ENCODE measurements at places on chromosomes 7 and 10.

DNA sequence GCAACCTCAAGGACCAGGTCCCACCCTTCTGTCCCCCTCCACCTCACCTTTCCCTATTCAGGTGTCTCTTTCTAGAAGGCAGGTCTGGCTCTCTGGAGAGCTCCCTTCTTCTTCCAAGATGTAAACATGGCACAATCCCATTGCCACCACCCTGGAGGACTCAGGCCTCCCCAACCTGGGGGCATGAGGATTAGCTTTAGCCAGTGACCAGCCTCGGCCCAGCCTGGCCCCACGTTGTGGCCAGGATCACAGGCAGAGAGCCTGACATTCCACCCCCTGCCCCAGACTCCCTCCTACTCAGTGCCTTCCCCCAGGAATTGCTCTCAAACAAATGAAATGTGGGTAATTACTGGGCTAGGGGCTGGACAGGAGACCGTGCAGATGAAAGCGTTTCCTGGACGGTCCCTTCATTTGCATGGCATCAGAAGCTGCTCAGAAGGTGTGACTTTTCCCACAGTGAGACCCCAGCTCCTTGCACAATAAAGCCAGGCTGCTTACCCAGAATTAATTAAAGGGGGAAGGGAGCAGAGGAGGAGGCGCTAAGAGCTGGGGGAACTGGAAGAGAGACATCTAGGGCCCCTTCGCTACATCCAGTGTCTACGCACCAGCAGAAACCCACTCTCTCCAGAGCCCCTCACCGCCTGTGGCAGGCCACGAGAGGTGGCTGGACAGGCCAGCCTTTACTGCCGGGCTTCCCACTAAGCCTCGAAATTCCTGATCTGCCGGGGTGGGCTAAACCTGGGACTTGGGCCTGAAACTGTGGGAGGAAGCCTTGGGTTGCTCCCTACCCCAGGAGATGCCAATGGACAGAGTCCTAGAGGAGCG, 7.7 kb downstream of the FGF8 start:
- no peak for DNase-seq

DNA sequence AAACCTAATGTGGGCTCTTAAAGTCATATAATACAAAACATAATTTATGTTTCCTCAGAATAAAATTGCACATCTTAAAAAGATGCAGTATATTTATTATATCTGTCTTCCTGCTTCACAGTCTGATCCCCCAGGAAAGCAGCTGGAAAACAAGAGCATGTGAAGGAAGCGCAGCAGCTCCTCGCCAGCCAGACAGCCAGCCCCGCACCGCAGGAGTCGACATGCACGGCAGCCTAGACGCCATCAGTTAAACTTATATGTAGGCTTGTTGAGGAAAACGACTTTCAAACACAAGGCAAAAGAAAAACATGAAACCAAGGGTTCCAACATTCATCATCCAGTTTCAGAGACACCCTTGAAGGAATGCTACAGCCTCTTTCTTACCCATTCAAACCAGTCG, 59.0 kb downstream of the PAXIP1 start:
- no peak for DNase-seq

GRCh38 chr10:88922041-88922440, 30.5 kb downstream of the ACTA2 start:
- no peak for DNase-seq

DNA sequence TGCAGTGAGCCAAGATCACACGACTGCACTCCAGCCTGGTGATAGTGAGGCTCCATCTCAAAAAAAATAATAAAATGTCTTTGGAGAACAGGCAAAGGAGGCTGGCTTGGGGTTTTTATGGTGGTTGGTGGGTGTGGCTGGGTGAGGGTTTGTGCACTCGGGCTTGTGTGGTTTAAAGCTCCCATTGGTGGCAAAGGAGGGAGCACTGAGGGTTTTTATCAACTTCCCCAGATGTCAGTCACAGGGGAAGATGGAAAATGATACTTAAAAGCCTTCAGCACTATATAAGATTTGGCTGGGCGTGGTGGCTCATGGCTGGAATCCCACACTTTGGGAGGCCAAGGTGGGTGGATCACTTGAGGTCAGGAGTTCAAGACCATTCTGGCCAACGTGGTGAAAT, 16.3 kb upstream of the RNF216 start:
- DNase-seq = no peak

GRCh38 chr10:42866115-42866995, 83.8 kb downstream of the BMS1 start:
- DNase-seq = peak; percentile 67

- peak; percentile 48 for DNase-seq
These were observed 21.0 kb downstream of the PIP4K2A start for GRCh38 chr10:22693371-22693784.

DNA sequence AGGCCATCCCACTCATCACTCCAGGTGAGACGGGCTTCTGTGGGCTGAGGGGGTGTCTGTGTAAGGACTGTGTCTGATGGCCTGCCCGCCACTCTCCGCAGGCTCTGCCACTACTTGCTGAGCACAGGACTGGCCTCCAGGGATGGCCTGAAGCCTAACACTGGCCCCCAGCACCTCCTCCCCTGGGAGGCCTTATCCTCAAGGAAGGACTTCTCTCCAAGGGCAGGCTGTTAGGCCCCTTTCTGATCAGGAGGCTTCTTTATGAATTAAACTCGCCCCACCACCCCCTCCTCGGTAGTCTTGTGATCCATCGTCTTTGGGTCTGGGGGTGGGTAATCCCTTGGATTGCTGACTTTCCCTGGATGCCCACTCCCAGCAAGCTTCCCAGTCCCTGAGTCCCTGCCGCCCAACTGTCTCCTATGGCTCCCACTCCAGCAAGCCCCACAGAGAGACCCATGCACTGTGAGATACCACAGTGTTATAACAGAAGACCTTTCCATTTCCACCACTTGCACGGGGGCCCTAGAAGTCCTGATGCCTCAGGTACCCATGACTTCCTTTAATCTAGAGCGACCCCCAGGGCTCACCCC, 4.7 kb downstream of the FXYD4 start:
- DNase-seq = no peak

- no peak for DNase-seq
These were observed 429.1 kb upstream of the NFE2L3 start for GRCh38 chr7:25722856-25723255.

- no peak for DNase-seq
These were observed 365.5 kb upstream of the PFKP start for GRCh38 chr10:2701802-2702201.

DNA sequence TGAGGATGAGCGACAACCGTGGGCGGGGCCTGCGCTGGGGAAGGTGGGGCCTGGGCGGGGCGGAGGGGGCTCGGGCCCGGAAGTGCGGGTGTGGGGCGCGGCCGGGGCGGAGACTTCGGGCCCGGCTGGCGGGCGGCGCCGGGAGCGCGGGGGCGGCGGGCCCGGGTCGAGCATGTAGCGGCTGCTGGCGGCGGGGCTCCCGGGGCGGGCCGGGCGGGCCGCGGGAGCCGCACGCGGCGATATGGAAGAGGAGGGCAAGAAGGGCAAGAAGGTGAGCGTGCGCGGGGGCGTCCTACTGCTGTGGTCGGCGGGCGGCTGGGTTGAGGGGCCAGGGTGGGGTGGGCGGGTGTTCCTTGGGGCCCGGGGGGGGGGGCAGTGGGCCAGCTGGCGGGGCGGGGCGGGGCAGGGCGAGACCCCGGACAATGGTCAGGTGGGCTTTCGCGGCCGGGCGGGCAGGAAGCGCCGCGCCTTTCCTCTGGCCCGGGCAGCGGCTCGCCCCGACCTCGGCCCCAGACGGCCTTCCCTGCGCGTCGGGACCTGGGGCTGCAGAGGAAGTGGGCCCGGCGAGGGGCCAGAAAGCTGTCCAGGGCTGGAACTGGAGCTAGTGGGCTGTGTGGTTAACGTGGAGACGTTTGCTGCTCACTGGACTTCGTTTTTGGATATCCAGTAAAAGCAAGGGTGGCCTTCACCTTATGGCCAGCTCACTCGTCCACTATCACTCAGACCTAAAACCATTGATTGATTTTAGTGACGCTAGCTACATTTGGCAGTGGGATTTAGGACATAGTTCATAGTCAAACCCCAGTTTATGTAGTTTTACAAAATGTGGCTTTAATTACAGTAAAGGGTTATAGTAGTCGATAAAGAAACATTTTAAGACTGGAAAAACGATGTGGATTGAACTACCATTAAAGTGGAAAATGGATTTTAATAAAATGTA, at the start of gene CCM2:
Gene CCM2 (plus strand): TSS at position 109 of the 940 bp plus-strand sequence. CDS start 133 bp downstream, at position 242.
- DNase-seq = no peak

GRCh38 chr7:80472491-80473200, 39.2 kb downstream of the GNAT3 start:
- DNase-seq = no peak

DNA sequence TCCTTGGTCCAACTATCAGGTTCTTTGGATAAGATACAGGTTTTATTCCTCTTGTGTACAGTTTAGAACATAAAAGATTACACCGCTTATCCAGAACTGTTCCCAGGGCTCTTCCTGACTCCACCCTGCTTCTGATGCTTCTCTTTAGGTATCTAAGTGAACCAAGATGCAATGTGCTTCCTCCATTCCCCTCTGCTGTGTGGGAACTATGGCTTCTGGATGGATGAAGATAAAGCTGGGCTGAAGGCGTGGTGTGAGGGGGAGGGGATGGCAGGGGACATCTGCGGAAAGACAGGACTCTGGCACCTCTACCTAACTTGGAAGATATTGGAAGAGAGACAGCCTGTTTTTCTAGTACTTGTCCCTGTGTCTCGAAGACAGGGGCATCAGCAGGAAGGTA, 209.9 kb upstream of the TBX20 start:
- no peak for DNase-seq

GRCh38 chr7:150962553-150963399, 15.3 kb downstream of the KCNH2 start:
- DNase-seq = peak; percentile 70

DNA sequence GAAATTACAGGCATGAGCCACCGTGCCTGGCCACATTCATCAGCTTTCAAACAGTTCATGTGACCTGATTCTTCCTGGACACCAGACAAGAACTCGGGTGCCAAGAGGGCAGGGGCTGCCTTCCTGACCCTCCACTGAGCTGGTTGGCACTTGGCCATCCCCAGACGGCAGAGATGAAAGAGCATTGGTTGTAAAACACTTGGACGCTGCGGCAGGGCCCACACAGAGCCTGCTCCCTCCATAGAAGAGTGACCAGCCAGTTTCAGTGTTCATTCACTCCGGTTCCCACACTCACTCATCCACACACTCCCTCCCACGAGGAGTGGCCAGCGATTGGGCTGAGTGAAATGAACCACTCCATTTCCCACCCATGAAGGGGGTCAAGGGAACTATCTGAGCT, 112.3 kb downstream of the ITGB8 start:
- no peak for DNase-seq

DNA sequence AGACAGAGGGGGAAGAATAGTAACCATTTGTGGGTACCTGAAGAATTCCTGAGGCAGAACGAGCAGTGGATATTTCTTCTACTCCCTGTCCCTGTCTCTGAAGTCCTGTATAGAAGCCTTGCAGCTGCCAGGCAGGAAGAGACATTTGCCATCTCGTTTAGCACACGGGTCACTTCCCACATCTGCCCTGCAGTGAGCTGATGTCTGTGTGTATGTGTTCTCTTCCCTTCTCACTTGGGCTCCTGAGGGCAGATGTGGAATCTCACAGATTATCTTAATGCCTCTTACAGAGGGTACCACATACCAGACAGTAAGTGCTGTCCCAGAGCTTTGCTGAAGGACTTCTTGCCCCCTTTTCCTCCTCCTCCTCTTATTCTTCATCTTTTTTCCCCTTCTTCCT, 14.1 kb upstream of the TRPV6 start:
- no peak for DNase-seq

DNA sequence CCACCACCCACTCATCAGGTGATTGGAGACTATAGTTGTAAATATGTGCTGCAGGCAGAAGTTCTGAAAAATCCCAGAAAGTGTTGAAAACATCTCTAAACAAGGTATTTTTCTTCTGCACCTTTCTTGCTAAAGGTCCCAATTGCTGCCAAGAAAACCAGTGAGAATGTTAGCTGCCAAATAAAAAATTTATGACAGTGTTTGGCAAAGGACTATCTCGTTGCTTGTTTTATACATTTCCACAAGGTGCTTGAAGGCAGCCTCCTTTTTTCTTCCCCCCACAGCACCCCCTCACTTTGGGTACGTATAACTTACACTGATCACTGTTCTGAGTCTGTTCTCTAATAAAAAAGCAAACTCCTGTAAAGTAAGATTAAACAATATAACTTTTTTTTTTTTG, 158.6 kb upstream of the TCF7L2 start:
- DNase-seq = no peak

DNA sequence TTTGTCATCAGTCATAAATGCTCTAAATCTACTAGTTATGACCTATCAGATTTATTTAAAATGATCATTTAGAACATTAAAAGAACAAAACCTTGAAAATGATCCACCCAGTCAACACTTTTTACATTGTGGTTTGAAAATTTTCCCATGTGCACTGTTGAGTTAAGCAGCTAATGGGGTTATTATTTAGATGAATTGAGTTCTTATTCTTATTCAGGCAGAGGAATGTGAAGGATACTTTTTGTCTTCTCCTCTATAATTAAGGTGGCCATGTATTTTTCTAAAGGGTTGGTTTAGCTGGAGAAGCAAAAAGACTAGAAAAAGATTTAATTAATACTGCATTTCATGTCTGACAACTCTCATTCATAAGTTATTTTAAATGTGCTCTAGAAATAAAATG, 74.9 kb upstream of the FEZF1 start:
- DNase-seq = no peak

GRCh38 chr7:68564306-68565135, 1033.8 kb upstream of the AUTS2 start:
- no peak for DNase-seq

DNA sequence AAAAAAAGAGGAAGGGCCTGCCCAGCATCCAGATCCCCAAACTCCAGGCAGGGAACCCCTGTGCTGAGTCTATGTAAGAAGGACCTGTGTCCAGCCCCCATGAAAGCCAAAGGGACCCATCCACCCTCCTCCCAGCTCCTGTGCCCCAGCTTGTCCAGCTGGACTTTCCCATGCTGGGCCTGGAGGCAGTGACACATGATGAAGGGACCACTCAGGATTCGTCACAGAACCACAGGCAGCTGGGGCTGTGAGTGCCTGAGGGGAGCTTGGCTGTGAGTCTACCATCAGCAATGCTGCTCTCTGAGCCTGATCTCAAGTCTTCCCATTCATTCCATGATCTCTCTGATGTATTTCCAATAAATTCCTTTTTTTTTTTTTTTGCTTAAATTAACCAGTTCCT, 36.2 kb upstream of the MNX1 start:
- no peak for DNase-seq

GRCh38 chr7:105127179-105127578, 113.2 kb downstream of the KMT2E start:
- peak; percentile 37 for DNase-seq

GRCh38 chr7:131364767-131365344, 37.2 kb downstream of the MKLN1 start:
- DNase-seq = no peak

- DNase-seq = no peak
These were observed 19.5 kb downstream of the HDAC9 start for GRCh38 chr7:18515067-18515466.

DNA sequence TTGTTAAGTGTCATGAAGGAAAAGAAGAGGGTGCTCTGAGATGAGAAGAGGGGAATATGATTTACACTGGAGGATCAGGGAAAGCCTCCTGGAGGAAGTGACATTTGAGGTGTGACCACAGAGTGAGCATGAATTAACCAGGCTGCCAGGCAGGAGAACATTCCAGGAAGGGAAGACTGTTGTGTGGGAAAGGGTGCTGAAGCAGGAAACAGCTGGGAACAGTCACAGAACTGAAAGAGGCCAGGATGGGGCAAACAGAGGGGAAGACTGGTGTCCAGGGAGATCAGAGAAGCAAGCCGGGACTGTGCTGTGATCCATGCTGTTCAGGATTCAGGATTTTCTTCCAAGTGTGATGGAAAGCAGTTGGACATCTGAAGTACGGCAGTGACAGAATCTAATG, 14.9 kb downstream of the HIPK2 start:
- DNase-seq = no peak
